ENCODE measurements at places on chromosomes 11 and 22. TPM values are rescaled to one million over a fixed set of nuclear protein-coding genes. Genes with fewer than 3 reads are reported as not detected.

Gene NAGA
- polyA plus RNA-seq, result 48.0 TPM

Gene OR8I2
- not detected for polyA plus RNA-seq

Gene HBB
- polyA plus RNA-seq, result 454 TPM

Gene OR52E2
- polyA plus RNA-seq, result not detected

Gene VPREB1
- polyA plus RNA-seq, result 0.11 TPM

Gene RHOD
- 15.4 TPM for polyA plus RNA-seq

Gene DUSP8
- 3.5 TPM for polyA plus RNA-seq

Gene MUC2
- 0.37 TPM for polyA plus RNA-seq

Gene NXPE2
- polyA plus RNA-seq, result 0.02 TPM

Gene APLNR
- polyA plus RNA-seq, result 0.39 TPM

Gene NRIP3
- polyA plus RNA-seq, result 0.28 TPM

Gene CPT1B
- polyA plus RNA-seq, result 14.5 TPM

Gene SDHAF2
- 53.4 TPM for polyA plus RNA-seq

Gene TNNI2
- 35.8 TPM for polyA plus RNA-seq

Gene BCO2
- 5.3 TPM for polyA plus RNA-seq

Gene PDE2A
- 7.7 TPM for polyA plus RNA-seq

Gene OR52H1
- not detected for polyA plus RNA-seq

Gene CCDC116
- 0.73 TPM for polyA plus RNA-seq

Gene OR5P2
- polyA plus RNA-seq, result not detected

Gene MMP10
- polyA plus RNA-seq, result 14.2 TPM

Gene CDHR5
- polyA plus RNA-seq, result 0.02 TPM

Gene TPBGL
- 0.55 TPM for polyA plus RNA-seq

Gene SCGB1D2
- not detected for polyA plus RNA-seq

Gene PKNOX2
- 6.5 TPM for polyA plus RNA-seq

Gene MUC5AC
- 1.2 TPM for polyA plus RNA-seq

Gene BCL2L13
- 21.4 TPM for polyA plus RNA-seq

Gene C11orf91
- polyA plus RNA-seq, result not detected

Gene LGALS12
- polyA plus RNA-seq, result 0.98 TPM

Gene THOC5
- 21.4 TPM for polyA plus RNA-seq
